Natural killer cell (primary cell): ENCODE measurements at places on chromosomes 2 and 18. TPM values are rescaled to one million over a fixed set of nuclear protein-coding genes. Genes with fewer than 3 reads are reported as not detected.

- DNase-seq = no peak
These were observed 116.1 kb upstream of the SH3BP4 start for GRCh38 chr2:234835738-234836137.

DNA sequence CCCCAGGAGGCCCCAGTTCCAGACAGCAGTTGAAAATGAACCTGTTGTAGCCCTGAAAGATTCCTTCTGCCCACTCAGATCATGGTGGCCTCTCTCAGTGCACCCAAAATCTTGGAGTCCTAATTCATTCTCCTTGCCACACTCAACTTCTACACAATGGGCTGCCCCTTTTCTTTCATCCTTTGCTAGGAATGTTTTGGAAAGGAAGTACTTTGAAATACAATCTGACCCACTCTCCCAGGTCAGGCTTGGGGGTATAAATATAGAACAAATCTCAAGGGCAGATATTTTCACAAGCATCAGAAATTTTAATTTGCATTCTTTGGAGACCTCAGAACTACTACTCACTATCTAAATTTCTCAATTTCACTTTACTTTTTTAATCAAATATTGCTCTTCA is 103.2 kb upstream of the SH3BP4 start:
- no peak for DNase-seq

DNA sequence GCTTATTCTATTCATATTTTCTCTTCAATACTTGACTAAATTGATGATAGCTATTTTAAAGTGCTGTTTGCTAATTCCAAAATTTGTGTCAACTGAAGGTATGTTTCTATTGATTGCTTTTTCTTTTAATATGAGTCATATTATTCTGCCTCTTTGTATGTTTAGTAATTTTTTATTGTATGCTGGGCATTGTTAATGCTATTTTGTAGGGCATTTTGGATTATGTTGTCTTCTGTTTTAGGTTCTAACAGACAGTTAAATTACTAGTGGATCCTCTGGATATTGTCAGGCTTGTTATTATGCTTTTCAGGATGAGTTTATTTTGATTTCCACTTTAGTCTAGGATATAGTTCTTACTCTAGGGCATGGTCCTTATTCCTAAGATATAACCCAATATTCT is 55.6 kb downstream of the C1QL2 start:
- no peak for DNase-seq

Gene BOLL
- total RNA-seq = not detected

GRCh38 chr2:1744446-1745170 is at the start of gene PXDN:
TSS of gene PXDN (minus strand) at chr2:1744515. CDS start at chr2:1744455, 60 bp downstream.
- DNase-seq = no peak

Gene DYSF
- 19.5 TPM for total RNA-seq

GRCh38 chr2:173606619-173607248 is 252.1 kb downstream of the CDCA7 start:
- DNase-seq = no peak

Gene NYAP2
- total RNA-seq = 0.14 TPM

GRCh38 chr2:221780281-221780688 is 208.2 kb upstream of the EPHA4 start:
- no peak for DNase-seq

Gene ALKAL2
- 2.0 TPM for total RNA-seq

Gene TRIM43
- total RNA-seq = not detected

Gene KLHL14
- 0.26 TPM for total RNA-seq

- no peak for DNase-seq
These were observed 270.5 kb downstream of the MYCN start for GRCh38 chr2:16210841-16211240.

DNA sequence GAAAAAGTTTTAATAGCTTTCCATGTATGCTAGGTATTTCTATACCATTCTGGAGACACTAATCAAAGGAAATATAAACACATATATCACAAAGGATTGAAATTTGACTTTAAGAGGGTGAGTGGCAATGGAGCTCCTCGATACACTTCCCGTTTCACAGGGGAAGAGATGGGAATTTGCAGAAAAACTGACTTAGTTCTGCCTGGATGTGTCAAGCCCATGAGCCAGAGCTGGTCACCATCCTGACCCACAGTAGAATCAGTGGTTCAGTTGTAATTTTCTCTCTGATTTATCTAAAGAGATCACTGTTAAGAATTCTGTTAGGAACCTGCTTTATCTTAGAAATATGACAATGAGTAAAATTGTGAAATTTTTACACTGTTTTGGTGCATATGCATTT is 34.2 kb downstream of the PLCL1 start:
- DNase-seq = no peak

Gene OR6B2
- total RNA-seq = not detected

DNA sequence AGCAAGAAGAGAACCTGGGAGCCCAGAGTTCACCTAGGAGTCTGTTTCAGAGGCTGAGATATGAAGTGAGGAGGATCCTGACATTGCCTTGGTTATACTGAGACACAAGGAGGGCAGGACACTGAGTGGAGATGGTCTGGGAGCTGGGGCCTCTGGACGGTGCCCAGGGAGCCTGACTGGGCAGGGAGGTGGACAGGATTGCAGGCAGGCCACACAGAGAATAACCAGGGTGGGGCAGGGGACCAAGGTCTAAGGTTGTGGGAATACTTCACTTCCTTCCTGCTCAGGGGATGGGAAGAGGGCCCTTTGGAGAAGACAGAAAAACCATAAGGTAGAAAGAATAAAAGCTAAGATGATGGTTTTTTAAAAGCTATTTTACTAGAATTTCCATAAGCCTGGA is 18.7 kb downstream of the EDAR start:
- DNase-seq = no peak

DNA sequence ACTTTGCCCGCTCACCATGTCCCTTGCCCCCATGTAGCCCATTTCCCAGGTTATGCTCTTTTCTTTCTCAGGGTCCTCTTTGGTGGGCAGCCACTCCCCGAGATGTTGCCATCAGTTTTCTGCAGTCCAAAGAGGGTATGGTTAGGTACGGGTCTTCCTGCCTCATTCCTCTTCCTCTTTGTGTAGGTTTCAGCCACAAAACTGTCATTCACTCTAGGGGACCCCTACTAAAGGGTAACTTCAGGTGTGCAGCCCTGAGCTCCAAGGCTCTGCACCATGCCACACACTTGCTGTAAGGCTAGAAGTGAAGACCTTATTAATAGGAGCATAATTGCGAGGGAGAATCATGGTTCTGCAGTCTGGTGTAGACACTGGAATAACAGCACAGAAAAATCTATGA is 99.8 kb upstream of the ZNF397 start:
- DNase-seq = no peak

DNA sequence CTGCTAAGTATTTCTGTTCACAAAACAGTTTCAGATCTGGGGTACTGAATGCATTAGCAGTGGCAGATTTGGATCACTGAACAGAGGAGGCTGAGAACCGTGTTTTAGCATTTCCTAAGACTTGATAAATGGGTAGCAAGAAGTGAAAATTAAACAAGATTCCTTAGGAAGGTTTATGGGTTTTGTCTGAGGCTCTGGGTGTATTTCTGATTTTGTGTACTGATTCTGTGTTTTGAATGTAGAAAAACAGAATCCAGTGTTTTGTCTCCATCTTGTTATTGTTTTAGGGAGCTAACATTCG is 1.4 kb downstream of the FAM117B start:
- no peak for DNase-seq
